ENCODE measurements at places on chromosomes 2 and 18.

GRCh38 chr2:67600222-67600871 lies 203.2 kb downstream of the ETAA1 start:
- no peak for DNase-seq

DNA sequence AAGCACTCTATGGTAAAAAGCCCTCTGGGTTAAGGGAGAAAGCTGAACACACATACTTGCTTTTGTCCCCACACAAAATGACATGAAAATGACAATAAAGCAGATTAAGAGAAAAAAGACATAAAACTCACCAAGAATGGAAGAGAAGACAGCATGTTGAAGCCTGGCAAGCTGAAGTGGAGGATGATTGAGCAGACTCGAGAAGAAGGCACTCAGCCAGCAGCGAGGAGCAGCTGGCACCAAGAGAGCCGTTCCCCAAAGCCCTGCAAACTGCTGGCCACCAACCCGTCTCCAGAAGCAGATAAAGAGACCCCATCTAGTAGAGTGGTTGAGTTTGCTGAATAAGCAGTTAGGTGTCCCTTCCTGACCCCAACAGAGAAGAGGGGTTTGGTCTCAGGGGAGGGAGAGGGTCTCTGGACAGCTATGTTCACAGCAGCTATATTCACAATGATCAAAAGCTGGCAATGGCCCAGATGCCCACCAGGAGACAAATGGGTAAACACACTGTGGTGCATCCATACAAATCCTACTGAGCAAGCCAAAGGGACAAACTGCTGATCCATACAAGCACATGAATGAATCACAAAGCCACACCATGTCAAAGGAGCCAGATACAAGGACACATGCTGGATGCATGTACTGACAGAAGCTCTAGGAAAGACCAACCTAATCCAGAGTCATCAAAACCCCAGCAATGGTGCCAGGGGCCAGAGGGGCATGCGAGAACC lies 36.9 kb downstream of the FAM168B start:
- no peak for DNase-seq

DNA sequence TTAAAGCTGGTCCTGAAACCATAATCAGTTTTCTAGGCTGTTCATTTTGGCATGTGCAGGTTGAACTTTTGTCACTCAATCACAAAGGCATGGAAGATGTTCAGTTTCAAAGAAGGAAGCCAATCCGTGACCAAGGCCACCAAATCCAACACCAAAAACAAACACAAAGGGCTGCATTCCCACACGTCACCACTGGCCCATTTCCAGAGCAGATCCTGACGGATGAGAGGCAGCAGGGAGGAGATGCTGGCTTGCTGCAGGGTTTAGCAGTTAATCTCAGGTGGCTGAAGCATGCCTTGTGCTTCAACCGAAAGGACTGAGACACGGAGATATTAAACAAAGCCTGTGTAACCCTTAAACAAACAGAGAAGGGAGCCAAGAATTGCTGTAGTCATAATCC lies 191.9 kb upstream of the CTAGE1 start:
- no peak for DNase-seq

DNA sequence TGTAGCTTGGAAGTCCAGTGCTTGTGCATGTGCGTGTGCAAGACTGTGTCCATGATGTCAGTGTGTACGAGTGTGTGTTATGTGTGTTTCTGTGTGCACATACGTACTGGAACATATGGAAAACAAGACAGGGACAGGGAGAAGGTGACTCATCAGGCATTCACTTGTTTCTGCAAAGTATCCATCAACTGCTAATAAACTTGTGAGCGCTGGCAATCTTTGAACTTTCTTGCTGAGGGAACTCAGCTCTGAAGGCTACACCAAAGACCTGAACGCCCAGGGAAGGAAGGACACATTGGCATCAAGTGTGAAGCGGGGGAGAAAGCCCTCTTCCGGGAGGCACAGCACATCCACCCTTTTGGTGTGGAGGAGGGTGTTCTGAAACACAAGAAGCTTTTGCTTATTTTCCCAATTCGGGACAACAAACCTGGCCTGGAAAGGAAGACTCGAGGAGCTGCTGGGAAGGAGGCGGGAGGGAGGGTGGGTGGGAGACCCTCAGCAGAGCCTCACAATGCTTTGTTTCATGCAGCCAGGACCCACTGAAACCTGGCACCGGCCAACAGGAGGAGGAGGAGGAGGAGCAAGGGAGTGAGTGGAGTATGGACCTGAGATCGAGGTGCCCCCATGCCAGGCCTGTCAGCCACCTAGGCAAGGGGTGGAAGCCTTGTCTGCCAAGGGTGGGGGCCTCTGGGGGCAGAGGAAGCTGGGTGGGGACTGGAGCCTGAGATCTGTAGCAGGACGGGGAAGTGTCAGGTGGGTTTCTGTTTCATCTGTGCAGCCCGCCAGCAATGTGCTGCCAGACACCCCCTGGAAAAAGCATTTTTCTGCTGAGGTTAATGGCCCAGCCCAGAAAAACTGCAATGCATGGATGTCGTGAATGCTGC lies 26.8 kb downstream of the SMAD7 start:
- no peak for DNase-seq

- no peak for DNase-seq
Measured at GRCh38 chr2:113739849-113740248, 16.6 kb downstream of the SLC35F5 start.

DNA sequence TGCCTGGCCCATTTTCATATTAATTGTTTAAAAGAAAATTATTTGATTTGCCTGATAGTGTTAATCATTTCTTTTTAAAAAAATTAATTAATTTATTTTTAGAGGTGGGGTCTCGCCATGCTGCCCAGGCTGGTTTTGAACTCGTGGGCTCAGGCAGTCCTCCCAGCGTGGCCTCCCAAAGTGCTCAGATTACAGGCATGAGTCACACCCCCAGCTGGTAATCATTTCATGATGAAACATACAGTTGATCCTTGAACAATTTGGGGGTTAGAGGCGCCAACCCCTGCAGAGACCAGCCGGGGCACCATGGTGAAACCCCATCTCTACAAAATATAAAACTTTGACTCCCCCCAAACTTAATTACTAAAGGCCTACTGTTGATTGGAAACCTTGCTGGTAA lies 7.9 kb downstream of the GPN1 start:
- DNase-seq: no peak

DNA sequence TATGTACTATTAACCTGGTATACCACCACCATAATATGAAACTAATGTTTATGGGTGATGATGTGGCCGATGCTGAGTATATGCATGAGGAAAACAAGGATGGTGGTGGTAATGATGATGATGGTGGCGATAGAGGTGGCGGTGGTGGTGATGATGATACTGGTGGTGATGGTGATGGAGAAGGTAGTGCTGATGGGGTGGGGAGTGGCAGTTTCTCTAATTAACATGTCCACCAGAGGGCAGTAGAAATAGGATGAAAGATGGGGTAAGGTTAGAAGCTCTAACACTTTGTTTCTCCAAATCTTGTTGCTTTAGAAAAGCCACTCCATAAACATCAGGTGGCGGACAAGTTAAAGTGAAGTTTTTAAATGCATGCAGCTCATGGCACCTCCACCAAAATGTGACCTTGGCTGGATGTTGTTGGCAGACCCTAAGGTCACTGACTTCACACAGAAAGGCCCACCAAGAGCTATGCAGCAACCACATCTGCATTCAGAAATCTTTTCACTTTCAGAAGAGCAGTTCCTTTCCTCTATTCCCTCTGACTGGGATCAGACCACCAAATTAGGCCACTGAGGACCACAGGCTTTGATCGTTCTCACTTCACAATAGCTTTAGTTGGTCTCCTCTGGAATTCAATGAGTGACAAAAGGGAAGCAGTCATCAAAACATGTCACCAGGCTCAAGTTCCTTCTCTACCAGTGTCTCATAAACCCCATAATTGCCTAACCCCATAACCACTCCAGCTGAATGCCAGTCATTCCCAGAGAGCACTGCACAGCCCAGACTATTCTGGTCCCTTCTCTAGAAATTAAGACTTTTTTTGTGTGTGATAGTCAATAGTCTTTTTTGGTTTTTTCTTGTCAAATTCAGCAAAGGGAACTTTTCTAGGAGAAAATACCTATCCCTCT lies 7.5 kb upstream of the BCL11A start:
- DNase-seq: peak; percentile 46

- peak; percentile 85 for DNase-seq
Measured at GRCh38 chr18:9914584-9915290, 921 bp downstream of the VAPA start.

DNA sequence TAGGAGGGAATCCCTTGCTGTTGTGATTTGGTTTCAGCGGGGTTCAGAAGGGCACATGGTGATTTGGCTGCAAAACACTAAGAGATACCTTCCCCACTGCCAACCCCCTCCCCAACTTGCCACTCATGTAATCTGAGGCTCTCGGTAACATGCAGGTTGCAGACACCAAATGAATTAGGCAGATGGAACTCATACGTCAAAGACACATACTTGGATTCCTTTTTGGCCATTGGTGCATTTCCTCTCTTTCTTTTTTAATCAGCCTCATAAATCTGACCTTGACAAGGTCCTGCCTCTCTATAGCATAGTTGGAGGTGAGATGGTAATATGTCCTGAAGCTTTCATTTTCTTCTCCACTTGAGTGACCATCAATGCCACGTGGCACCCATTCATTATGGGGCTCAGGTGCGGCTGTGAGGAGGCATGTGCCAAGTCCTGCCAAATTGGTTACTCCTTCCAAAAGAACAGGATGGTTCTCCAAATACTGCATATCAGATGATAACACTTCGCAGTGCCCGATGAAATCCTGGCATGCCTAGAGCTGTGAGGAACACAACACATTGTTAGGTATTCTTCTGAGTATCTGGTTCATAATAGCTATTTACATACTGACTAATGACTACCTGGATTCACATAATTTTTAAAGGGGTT lies 8.3 kb upstream of the TMEM178A start:
- no peak for DNase-seq

DNA sequence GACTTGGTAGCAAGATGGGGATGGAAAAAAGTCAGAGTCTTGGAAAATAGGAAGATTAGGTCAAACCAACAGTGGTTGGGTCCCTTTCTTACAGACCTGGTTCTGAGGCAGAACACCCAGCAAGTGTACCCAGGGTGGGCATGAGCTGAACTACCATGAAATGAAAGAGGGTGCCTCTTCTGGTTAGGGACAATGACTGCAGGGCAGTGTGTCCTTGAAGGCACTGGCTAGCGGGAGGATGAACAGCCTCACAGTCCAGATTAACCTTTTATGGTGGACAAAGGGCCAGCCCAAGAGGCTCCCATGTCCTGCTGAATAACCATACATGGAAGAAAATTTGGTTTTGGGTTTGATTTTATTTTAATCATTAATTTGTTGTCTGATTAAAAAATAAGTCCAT lies 61.8 kb upstream of the CCDC85A start:
- DNase-seq: no peak

DNA sequence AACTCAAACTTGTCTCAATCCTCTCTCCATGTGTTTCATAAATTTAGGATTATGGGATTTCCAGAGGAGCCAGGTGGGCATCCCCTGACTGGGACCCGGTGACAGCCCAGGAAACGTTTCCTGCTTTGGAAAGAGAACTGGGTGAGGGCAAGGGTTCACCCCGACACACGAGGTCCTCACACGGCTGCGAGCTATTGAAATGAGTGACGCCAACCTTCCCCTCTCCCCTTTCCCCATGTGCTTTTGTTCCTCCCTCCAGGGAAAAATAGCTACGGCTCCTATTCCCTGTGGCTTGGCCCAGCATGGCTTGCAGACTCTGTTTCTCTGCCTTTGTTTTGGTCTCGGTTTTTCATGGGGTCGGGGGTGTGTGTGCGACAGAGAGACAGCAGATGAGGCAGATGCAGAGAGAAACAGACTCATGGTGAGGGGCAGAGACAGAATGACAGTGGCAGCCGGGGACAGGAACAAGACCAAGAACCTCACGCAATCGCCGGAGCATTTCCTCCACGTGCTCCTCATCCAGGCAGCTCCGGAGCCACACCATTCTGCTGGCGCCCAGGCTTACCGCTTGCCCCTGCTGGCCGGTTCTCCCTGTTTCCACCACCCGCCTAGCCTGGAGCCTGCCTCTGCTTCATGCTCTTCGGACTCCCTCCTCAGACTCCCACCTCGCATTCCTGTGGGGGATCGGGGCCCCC lies 238.5 kb downstream of the DYSF start:
- no peak for DNase-seq

DNA sequence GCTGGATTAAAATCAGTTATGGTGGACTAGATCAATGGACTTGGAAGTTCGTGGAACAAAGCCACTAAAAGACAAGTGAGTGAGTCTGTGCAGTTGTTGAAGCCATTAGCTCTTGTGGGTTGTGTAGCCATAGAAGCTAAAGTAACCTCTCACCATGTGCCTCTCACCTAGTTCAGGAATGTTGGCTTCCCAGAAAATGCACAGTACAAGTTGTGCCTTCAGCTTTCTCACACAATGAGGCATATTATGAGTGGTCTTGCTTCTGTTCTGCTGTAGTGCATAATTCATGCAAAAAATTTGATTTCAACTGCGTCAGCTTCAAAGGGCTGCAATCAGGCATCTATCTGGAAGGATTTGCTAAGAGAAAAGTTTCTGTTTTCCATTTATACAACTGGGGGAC lies 26.2 kb downstream of the CERS6 start:
- no peak for DNase-seq

GRCh38 chr2:85804583-85804982 lies 50.8 kb downstream of the ATOH8 start:
- peak; percentile 11 for DNase-seq

- DNase-seq: no peak
Measured at GRCh38 chr2:96341641-96342040, 6.1 kb downstream of the NCAPH start.

DNA sequence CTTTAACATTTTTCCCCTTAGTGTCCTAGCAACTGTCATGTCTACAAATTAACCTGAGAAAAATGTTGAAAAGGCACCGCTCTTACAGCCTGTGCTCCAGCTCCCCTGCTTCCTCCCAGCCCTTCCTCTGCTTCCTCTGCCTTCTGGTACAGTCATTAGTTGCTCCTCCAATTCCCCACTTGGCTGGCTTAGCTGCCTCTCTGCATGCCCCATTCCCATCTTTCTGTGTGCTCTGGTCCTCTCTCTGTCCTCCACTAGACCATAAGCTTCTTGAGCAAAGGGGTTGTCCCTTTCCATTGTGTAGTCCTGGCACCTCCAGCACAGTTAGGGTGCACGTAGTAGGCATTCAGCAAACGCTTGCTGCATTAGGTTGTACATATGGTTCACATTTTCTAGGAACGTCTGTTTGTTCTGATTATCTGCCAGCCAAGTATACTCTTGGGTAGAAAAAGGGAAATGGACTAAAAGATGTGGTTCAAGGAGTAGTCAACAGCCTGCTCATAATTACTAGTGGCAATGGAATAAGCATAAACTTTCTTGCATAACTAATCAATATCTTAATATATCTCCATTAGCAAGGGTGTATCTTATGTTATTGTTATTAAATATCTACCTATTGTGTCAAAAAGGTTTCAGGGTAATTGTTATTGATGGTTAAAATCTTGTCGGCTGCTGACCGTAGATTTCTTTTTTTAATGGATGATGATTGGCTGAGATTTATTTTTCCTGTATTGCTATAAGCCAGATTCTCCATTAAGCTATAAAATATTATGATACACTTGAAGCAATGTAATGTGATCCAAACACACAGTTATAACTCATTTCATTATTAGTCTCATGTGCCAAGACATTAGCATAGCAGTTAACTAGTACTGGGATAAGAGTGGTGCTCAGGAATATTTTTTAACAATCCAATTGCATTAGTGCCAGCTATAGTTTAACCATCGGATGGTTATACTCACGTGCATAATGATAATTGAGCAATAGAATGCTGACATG lies 340.1 kb downstream of the SLC4A3 start:
- no peak for DNase-seq

Data from LoVo (cell line).